Stimulated activated memory B cell treated with anti-CD40 and anti-IgM and Interleukin-4, amounts not matched to agents 10 μg/mL and 1 μg/mL and 100 μg/mL, for 72 hours (primary cell): ENCODE measurements at places on chromosomes 6 and 20.

DNA sequence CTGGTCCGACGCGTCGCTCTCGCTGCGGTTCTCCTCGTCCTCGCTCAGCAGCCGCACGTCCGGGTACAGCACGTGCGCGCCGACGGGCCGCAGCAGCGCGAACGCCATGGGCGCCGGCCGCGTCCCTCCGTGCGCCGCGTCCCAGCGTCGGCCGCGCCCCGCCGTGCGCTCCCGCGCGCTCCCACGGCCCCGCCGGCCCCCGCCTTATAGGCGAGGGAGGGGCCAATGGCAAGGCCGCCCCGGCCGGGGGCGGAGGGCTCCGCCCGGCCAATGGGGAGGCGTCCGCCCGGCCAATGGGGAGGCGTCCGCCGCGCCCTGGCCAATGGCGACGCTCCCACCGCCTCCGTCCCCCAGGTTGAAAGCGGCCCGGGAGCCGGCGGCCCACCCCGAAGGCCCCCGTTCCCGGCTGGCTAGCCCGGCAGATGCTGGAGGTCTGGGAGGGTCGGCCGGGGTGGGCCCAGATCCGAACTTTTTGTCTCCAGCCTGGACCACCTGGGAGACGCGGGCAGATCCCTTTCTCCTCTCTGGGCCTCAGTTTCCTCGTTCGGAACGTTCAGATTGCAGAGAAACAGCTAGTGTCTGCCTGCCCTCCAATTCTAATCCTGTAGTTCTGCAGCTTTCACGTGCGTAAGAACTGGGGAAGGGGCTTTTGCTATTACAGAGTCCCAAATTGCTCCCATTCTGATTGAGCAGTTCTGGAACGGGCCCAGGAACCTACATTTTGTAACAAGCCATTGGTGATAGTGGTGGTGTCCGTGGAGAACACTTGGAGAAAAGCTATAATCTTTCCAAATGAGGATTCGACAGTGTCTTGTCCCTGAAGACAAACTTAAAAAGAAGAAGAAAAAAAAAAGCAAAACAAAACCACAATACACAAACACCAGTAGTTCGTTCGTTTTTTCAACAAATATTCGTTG, at the start of gene TCF15:
TCF15 (minus strand) TSS at position 180 of the 917 bp plus-strand sequence; CDS start at position 108, 72 bp downstream.
- H3K27me3 ChIP-seq = peaks cover 77% of the 10 kb centered on the region
- no peak for ATAC-seq
- H3K27ac ChIP-seq = no peak within 1 kb of the TSS
- no peaks in the 10 kb centered on the region for H3K36me3 ChIP-seq
- no peak within 1 kb of the TSS for H3K4me3 ChIP-seq

- no peaks in the 10 kb centered on the region for H3K4me1 ChIP-seq
- ATAC-seq = no peak
- no peak overlapping the region for H3K27ac ChIP-seq
- H3K4me3 ChIP-seq = no peak overlapping the region
- peaks cover 70% of the 10 kb centered on the region for H3K36me3 ChIP-seq
- H3K27me3 ChIP-seq = no peaks in the 10 kb centered on the region
These were observed 88.3 kb downstream of the MTHFD1L start for GRCh38 chr6:150953851-150954250.

GRCh38 chr6:11232770-11233626, 530 bp upstream of the NEDD9 start:
- H3K4me1 ChIP-seq = peaks cover 40% of the 10 kb centered on the region
- peak; percentile 13 for ATAC-seq
- peak overlapping the region; percentile 88 for H3K27ac ChIP-seq
- peaks cover 6% of the 10 kb centered on the region for H3K36me3 ChIP-seq

DNA sequence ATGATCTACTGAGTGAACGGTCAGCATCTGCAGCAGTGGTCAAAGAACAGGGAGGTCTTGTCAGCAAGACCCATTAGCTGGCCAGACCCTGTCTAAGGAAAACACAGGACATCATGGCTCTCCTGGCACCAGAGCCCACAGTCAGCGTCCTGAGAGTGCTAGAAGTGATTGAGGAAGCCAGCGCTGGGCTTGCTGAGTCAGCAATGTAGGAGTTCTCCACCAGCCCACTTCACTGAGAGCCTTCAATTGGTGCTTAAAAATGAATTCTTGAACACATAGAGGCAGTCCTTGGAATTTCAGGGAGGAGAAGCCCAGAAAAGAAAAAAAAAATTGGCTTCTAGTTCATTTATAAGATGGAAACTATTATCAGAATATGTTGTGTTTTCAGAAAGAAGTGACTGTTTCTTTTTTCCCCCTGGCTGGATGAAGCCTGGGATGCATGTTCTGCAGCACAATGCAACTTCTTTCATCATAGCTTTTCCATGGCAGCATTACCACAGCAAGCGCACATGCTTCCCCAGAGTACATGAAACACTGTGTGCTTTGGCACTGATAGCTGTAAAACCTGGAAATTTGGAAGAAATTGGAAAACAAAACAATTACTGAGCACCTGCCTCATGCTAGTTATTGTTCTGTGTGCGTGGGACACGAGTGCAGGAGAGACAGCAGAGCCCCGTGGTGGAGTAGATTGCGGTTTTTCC, 899.9 kb downstream of the C6orf118 start:
- H3K27me3 ChIP-seq = no peaks in the 10 kb centered on the region
- no peak overlapping the region for H3K27ac ChIP-seq
- no peaks in the 10 kb centered on the region for H3K4me1 ChIP-seq
- no peaks in the 10 kb centered on the region for H3K36me3 ChIP-seq

- peak; percentile 27 for ATAC-seq
- no peaks in the 10 kb centered on the region for H3K36me3 ChIP-seq
- H3K4me1 ChIP-seq = no peaks in the 10 kb centered on the region
- H3K27me3 ChIP-seq = peaks cover 20% of the 10 kb centered on the region
- no peak overlapping the region for H3K27ac ChIP-seq
- H3K4me3 ChIP-seq = no peak overlapping the region
These were observed 98.4 kb upstream of the CARMIL1 start for GRCh38 chr6:25180630-25181349.

GRCh38 chr6:75796723-75797122, 47.7 kb downstream of the MYO6 start:
- H3K27ac ChIP-seq = no peak overlapping the region
- no peak overlapping the region for H3K4me3 ChIP-seq
- H3K36me3 ChIP-seq = no peaks in the 10 kb centered on the region
- no peak for ATAC-seq
- H3K27me3 ChIP-seq = peaks cover 33% of the 10 kb centered on the region

GRCh38 chr6:64777941-64778785, 928.9 kb downstream of the EYS start:
- H3K36me3 ChIP-seq = no peaks in the 10 kb centered on the region
- no peak for ATAC-seq
- no peaks in the 10 kb centered on the region for H3K27me3 ChIP-seq
- H3K4me3 ChIP-seq = no peak overlapping the region
- no peak overlapping the region for H3K27ac ChIP-seq
- no peaks in the 10 kb centered on the region for H3K4me1 ChIP-seq
